ENCODE measurements at places on chromosomes 2 and 18.

- no peak for DNase-seq
These were observed 44.9 kb downstream of the RBBP8 start for GRCh38 chr18:22977847-22978701.

DNA sequence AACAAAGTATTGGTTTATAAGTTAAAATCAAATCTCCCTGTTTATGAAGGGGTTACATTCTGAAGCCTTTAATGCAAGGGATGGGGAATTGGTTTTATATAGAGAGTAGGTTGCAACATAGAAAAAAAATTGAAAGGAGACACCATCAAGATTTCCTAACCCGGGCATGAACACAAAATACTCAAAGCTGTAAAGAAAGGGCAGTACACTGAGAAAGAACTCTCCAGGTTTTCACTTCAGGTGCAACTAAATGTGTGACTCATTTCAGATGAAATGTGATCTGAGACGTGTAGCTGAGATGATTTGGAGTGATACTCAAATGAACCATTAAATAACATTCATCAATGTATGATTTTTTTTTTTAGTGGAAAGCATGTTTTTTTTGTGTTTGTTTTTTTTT lies 43.6 kb downstream of the SANBR start:
- DNase-seq = no peak

DNA sequence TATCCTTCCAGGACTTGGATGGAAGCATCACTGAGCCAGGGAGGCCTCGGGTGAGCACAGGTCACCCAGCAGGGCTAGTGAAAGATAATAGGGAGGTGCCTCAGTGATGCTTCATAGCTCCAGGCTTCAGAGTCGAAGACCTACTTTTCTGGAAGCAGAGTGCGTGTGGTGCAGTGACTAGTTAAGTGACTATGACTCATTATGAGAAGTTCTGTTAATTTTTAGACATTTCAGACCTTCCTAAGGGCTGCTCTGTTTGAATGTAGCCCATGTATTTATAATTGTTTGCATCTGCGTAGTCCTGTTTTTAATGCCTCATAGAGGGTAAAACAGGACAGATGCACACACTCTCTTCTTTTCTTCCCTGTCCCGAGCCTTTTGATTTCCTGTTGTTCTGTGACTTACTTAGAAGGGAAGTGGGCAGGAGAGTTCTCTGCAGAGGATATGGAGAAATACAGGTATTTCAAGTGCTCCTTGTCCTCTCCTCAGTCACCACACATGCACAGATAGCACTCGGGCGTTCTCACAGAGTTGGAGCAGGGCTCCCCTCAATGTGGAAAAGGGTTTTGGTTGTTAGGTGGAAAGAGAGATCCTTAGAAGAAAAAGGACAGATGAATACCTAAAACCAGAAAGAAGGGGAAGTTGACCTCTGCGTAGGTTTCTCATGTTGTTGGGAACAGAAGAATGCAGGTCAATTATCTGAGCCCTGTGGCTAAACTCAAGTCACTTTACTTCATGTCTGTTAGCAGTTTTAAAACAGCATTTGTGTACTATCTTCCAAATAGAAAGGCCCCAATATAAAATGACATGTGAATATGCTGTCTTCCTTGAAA lies 34.7 kb downstream of the RALB start:
- no peak for DNase-seq

- DNase-seq = peak; percentile 79
These were observed 124.2 kb downstream of the NFATC1 start for GRCh38 chr18:79519751-79520477.

GRCh38 chr2:129903586-129904425 lies 75.7 kb upstream of the RAB6C start:
- DNase-seq = peak; percentile 85

DNA sequence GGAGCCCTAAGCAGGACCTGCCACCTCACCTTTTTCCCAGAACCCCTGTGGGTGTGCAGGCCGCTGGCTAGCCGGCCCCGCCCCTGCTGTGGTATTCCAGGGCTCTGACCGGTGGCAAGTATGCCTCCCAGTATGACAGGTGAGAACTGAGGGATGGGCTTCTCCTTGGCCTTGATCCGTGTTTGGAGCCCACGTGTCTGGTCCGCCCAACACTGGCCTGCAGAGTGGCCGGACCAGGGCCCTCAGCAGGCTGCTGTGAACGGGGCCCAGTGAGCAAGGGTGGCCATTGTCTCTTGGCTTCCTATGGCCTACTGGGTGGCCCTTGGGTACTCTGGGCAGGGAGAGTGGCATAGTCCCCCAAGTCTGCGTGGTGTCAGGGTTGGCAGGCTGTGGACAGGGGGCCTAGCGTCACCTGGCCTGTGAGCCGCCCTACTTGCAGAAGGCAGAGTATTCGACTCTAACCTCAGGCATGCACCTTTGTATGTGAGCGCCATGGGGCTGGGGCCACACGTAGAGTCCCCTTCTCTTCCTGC lies 1.8 kb downstream of the RNPEPL1 start:
- DNase-seq = no peak

GRCh38 chr2:95305380-95306061 lies 8.4 kb downstream of the KCNIP3 start:
- no peak for DNase-seq

DNA sequence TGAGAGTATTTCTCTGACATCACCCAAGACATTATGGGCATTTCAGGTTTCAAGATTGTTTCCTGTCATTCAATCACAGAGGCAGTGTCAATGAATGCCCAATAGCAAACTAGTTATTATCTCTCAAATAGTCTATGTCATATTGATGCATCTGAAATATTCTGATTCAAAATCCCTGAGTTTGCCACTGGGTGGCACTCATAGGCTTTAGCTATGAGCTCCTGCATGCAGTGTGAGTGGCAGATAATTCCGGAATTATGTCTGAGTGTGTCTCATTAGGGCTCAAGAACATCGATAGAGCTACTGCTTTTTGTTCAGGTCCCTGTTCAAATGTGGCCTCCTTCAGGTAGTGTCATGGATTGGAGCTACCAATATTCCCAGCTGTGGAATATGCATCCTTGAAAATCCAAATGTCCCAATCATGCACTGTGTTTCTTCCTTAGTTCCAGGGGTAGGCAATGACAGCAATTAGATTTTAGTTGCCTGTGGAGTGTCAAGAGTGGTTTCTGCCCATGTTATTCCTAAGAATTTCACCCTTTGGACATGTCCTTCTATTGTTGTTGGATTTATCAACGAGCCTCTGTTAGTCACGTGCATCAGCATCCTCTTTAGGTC lies 7.8 kb upstream of the OR6B3 start:
- DNase-seq = no peak

GRCh38 chr2:5315512-5315911 lies 376.7 kb upstream of the SOX11 start:
- no peak for DNase-seq

- DNase-seq = no peak
These were observed 23.9 kb downstream of the EIF2AK2 start for GRCh38 chr2:37132914-37133313.

GRCh38 chr18:23354625-23355024 lies 98.5 kb upstream of the RIOK3 start:
- no peak for DNase-seq

DNA sequence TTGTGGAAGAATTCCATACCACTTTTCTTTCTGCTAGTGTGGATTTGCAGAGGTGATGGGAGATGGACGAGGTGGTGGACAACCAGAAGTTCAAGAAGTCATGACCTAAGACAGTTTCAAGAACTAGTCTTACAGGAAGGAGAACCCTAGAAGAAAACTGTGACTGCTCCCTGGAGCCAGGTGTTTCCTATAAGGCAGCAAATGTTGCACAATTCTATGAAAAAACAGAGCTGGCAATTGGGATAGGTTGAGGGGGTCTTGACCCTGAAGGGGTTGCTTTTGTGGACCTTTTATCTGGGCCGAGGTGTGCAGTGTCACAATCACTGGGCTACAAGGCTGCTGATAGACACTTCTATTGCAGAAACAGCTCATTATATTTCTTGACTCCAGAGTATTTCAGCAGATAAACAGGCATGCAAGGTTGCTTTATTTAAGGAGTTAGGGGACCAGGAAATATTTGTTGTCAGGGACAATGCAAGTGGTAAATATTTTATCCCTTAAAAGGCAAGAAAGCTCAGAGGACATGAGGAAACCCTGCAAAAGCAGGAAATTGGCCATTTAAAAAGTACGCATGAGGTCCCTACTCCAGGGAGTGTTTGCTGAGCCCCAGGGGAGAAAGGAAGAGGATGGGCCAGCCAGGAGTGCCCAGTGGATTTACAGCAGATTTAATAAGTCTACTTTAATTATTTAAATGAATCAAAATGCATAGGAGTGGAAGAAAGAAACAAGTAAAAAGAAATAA lies 22.9 kb downstream of the APCDD1 start:
- DNase-seq = peak; percentile 62

DNA sequence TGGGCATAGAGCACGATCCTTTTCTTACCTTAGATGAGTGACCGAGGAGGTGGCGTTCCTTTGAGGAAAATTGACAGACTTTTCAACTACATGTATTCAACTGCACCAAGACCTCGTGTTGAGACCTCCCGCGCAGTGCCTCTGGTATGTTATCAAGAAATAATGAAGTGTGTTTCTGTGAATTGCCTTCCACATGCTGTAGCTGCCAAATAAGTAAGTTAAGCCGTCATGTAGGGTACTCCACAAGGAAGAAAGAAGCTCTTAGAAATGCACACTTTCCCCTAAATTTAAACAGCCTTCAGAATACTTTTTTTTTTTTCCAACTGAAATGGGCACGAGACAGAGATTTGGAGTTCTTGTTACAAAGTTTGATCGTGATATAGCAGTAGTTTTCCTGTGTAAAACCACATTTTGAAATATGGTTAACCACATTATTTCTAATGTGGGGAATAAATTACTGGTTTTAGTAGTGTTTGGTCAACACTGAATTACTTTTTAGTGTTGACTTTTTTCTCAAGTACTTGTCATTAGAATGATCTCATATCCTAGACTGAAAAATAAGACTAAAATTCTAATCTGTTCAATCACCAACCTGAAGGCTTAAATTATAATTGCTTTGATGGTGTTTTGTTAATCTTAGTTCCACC lies 30.5 kb downstream of the PDK1 start:
- DNase-seq = no peak

DNA sequence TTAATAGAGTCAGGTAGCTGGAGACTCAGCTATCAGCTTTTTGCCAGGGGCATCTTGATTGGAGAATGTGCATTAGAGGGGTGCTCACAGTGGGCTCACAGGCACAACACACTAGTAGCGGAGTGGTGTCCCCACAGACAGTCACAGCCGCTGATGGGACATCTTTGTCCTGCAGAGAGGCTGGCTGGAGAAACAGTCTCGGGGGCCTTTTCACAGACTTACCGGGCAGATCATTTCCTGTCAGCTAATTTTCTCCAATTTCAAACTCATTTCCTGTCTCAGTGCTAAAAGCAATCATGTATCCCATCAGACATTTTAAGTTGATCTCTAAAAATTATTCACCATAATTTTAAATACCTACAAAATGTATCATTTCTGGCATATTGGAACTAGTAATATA lies 562.6 kb downstream of the DCDC2C start:
- no peak for DNase-seq

GRCh38 chr18:6406910-6407470 lies 7.7 kb downstream of the L3MBTL4 start:
- no peak for DNase-seq

GRCh38 chr2:138928374-138929021 lies 148.3 kb upstream of the NXPH2 start:
- no peak for DNase-seq

DNA sequence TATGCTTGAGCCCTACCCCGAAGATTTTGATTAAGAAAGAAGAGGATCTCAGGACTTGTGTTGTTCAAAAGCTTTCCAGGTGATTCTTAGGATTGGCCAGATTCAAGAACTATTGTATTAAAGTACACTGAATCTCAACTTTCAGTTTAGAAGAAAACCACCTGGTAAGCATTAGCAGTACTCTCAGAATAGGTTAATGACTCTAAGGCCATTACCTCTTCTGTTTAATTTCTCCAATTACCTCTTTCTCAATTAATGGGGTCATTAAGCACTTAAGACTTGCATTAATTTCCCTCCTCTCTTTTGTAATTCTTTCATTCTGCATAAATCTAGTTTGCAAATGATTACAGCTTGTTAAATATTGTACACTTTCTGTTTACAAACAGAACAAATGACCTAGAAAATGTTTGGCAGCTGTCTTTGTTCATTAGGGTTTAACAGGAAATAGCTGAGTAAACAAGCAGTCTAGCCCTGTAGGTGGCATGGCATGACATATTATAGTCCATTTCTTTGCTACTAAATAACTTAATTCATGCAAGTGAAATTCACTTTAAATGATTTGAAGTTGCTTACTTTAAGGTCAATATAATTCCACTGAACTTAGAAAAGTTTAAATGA lies 20.4 kb upstream of the TDRD15 start:
- no peak for DNase-seq

DNA sequence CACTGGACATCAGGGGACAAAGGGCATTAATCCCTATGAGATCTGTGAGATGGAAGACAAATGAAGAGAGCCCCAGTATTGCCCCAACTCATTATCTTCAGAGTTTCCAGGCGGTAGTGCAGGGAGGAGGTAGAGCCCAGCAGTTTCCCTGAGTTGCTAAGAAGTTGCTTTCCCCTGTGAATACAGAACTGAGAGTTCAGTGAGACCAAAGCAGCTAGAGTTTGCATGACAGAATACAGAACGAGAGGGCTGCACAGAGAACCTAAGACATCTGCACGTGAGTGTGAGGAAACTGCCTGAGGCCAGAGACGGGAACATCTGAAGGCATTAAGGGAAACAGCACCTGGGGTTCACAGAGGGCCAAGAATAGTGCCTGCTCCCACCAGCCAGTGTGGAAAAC lies 18.1 kb upstream of the PGAP1 start:
- DNase-seq = peak; percentile 7

DNA sequence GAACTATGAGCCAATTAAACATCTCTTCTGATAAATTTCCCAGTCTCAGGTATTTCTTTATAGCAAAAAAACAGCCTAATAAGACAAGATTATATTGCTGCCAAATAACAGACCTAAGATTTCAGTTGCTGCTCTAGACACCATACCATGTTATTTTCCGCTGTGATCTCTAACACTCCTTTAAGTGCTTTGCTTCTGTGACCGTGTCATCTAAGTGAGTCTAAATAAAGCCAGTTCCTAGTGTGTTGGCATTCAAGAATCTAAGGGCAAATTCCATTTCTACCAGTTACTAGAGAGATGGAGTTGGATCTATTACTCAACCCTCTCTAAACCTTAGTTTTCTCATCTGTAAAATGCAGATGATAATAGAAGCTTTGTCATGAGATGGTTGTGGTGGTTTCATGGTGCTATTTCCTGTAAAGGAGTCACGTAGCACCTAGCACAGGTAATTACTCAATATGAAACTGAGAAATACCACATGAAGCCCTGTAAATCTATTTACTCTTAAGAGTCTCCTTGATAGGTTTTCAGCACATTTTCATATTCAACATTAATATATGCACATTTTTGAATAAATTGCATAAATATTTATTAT lies 40.5 kb downstream of the SPHKAP start:
- DNase-seq = no peak
